ENCODE measurements at places on chromosomes 12 and 14.

GRCh38 chr14:98952593-98953350 lies 319.2 kb downstream of the BCL11B start:
- no peak for DNase-seq

- no peak for DNase-seq
Observed at GRCh38 chr14:33539918-33540357, 410.9 kb downstream of the EGLN3 start.

DNA sequence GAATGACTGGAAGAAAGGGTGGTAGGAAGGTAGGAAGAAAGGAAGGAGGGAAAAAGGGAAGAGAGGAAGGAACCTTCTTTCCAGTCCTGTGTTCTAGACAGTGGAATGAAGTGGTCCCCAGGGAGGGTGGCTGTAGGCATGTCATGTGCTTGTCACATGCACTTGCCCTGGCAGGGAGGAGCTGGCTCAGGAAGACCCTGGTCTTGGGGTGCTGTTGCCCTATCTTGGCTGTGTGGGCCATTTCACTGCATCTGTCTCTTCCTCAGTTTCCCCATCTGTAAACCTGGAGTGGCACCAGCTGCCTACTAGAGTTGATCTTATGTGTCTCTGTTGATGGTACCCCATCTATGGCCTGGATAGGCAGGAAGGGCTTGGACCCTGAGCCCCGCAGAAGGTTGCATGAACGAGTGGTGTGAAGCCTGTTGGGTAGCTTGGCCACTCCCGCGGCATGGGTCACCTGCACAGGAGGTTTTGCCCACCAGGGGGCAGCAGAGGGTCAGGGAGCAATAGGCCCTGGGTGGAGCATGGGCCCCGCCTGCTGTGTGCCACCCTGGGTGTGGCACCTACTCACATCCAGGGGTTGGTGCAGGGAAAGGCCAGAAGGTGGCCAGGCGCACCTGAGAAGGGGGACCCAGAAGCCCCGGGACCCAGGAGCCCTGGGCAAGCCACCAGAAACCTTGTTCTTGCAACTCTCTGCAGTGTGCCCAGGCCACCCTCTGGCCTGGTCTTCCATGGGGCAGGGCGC lies 25.1 kb downstream of the MEG3 start:
- peak; percentile 44 for DNase-seq

DNA sequence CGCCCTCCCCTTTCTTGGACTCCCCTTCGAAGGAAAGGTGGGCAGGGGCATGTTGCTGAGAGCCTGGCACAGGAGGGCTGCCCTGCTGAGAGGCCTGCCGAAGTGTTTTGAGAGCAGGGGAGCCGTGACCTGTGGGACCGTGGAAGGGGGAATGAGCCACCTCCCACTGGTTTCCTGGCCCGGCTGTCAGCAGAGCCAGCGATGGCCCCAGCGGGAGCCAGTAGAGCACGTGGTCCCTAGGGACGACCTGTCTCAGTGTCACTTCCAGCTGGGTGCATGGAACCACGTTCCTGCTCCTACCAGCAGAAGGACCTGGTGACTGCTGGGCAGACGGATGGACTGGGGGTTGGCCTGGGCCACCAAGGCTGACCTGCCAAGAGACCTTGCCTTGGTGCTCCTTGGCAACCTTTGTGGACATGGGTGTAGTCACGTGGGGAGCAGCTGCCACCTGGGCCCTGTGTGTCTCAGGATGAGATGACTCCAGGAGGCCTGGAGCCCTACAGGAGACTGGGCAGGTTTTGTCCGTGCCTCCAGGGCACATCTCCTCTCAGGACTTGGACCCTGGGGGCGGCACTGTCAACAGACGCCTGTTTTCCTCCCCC lies 34.6 kb downstream of the BEGAIN start:
- DNase-seq: no peak

DNA sequence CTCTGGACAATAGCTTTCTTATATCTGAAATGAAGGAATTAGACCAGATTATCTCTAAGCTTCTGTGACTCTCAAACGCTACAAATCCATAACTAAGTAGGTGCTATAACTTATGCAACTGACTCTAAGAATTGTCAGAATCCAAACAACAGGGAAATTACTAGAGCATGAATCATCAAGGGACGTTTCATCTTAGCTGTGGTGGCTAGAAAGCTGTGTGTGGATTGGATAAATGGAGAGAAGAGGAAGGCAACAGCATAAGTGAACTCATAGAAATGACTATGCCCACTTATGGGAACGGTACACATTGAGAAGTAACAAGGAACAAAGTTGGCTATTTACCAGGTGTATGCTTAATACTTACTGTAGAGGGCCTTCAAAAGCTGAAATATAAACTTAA lies 96.0 kb upstream of the NEDD1 start:
- DNase-seq: no peak

- no peak for DNase-seq
Observed at GRCh38 chr14:52380294-52380693, 66.2 kb downstream of the PTGER2 start.

DNA sequence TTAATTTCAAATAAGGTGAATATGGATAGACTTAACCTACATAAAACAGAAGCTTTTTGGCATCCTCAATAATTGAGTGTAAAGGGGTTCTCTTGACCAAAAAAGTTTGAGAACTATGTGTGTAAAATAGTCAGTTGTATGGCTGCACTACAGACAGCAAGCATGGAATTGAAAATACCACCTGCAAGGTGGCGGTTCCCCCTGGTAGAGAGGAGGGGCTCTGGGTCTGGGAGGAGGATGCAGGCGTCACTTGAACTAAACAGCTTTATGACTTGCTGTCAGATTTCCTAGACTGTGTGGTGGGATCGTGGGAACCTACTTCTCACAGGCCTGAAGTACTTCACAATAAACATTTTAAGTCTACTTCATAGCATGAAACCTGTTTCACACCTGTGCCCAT lies 6.3 kb downstream of the EVL start:
- DNase-seq: no peak

DNA sequence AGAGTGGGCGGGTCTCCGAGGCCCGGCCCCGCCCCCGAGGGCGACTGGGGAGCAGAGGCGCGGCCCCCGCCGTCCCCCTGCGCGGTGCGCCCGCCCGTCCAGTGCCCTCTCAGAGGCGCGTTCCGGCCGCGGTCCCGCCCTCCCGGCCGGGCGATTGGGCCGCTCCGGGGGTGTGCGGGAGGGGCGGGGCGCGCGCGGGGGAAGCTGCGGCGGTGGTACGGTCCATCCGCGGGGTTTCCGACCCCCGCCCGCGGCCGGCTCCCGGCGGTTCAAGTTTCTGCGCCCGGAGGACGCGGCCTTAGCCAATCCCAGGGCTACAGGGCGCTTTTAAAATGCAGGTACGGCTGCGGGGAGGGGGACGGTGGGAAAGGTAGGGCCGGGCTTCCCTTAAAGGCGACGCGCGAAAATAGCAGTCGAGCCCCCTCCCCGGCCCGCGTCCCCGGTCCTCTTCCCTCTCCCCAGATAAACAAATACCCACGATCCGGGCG lies 315 bp upstream of the CCDC85C start:
- DNase-seq: peak; percentile 71

DNA sequence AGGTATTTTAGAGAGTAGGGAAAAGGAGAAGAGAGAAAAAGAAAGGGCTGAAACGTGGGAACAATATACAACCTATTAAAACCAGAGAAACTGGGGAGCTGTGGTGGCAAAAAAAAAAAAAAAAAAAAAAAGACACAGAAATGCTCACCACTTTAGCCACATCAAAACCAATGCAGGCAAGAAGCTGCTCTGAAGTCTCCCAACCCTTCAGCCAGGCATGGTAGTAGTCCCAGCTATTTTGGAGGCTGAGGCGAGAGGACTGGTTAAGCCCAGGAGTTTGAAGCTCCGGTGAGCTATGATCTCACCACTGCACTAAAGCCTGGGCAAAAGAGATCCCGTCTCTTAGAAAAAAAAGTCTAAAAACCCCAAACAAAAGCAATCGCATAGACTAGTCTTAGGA lies 33.2 kb downstream of the DENND5B start:
- no peak for DNase-seq

DNA sequence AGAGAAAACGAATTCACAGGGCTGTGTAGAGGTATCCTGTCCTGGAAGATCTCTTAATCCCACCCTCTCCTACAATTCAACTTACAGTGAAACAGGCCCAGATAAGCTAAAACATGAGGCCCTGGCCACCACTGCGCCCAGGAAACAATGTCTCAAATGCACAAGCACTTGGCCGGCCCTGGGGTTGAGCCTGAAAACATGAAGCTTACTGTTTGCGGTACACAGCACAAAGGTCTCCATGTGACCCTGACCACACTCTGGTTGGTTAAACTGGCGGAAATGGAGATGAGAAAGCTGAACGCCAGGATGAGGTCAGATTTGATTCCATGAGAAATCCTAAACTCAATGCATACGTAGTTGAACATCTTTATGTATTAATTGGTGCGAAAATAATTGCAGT lies 16.4 kb downstream of the WSB2 start:
- no peak for DNase-seq

DNA sequence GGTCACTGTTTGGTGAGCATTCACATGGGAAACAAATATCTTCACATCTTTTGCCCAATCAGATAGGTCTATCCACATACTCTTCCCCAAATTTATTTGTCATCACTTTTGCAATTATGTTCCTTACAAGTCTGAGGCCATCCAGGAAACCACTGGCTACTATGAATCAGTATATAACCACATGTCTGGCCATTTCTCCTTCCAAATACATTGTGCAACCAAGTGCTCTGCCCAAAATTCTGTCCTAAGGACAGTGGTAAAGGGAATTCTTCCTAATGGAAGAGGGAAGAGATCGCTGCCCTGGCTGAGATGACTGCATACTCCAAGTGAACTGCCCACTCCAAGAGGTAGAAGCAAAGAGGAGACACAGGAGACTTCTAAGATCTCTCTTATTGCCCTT lies 148.9 kb upstream of the MAX start:
- no peak for DNase-seq

DNA sequence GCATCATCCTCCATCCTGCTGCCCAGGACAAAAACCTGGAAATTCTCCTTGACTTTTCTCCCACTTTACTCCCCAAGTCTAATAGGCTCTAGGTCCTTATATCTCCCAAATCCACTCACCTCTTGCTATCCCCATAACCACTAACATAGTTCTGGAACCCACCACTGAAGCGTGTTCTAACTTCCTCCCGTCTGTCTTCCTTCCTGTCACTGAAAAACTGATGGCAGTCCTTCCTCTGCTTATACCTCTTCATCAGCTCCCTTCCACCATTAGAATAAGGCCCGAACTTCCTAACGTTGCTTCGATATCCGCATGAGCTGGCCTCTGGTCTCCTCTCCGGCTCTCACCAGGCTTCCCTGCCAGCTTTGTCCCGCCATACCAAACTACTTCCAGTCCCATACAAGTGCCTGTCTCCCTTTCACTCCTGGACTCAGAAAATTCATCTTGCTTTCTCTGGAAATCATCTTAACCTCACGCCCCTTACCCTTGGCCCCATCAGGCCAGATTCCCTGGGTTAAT lies 63.0 kb upstream of the BCL2L14 start:
- DNase-seq: no peak

- DNase-seq: no peak
Observed at GRCh38 chr14:95119336-95119735, 38.0 kb downstream of the DICER1 start.

DNA sequence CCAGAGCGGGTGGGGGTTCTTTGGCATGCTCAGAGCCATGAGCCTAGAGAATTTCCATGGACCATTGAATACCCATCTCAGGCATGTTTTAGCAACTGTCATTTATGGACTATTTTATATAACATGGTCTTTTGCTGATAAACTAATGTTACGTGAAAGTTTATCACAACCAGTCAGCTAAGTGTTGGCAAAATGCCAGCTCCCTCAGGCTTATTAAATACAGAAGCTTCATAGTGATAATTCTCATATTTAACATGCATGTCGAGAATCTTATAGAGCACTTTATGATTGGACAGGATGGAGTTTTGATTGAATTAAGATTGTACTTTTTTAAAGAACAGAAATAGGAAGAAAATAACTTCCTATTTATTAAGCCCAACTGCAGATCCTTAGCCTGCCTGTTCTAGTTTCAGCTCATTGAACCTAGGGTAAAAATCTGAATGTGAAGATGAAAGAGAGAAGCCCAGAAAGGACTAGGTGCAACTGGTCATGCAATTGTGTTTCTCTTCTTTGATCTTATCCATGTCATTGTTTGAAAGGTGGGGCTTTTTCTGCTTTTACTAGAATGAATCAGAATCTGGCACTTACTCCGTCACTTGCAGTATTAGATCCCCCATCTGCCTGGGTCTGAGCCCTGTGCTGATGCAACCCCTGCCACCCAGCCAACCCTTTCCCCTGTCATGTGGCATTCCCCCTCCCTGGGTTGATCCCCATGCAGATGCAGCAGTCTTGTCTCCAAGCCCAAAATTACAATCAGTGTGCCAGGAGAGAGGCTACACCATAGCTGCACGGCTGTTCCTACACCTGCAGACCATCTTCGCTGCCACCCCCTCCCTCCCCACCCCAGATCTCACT lies 134.6 kb upstream of the EVL start:
- no peak for DNase-seq

DNA sequence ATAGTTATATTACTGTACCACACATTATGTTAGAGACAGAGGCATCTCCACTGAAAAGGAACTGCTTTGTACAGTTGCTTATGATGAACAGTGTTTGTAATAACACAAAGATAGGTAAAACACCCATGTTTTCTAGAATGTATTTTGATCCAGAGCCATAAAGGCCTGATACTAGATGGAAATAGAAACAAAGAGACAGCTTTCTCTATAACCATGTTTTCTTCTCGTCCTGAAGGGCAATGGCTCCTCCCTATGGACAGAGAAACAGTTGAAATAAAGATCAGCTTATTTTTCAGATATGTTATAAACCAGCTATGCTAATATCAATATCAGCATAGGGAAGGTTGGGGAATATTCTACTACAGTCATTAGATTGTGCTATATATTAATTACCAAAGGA lies 109.2 kb downstream of the ATXN7L3B start:
- no peak for DNase-seq

GRCh38 chr14:38201137-38201828 lies 6.4 kb upstream of the SSTR1 start:
- no peak for DNase-seq

GRCh38 chr14:22994762-22995275 lies 12.5 kb upstream of the AJUBA start:
- no peak for DNase-seq

- DNase-seq: no peak
Observed at GRCh38 chr14:86481104-86481503, 951.2 kb downstream of the FLRT2 start.

GRCh38 chr14:67620217-67620785 lies 581 bp downstream of the ARG2 start:
- no peak for DNase-seq

GRCh38 chr12:19620222-19620621 lies 180.9 kb downstream of the AEBP2 start:
- DNase-seq: no peak

- DNase-seq: no peak
Observed at GRCh38 chr12:67546746-67547145, 101.8 kb upstream of the DYRK2 start.

GRCh38 chr12:5584412-5585175 lies 152.7 kb downstream of the NTF3 start:
- no peak for DNase-seq

GRCh38 chr14:94484481-94484880 lies 8.5 kb upstream of the SERPINA9 start:
- DNase-seq: no peak

Data from activated naive CD4-positive, alpha-beta T cell (primary cell).